Jurkat, Clone E6-1 (cell line): ENCODE measurements at places on chromosomes 5 and 9.

DNA sequence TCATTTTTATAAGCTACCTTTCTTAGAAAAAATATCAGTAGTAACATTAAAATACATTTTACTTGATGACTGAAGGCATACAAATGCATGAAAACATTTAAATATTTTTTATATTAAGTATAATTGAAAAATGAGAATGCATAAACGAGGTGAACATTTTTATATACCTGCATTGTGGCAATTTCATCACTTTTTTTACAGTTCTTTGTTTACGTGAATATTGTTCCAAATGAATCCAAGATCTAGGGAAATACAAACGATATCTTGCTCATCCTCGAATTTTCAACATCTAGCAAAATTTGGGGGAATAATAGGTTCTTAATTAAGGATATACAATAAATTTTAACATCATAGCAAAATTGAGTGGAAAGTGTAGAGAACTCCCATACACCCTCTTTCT lies 45.5 kb upstream of the ALDH1A1 start:
- DNase-seq, result no peak

- peak; percentile 86 for DNase-seq
Measured at GRCh38 chr9:134449180-134449916, 123.1 kb downstream of the RXRA start.

DNA sequence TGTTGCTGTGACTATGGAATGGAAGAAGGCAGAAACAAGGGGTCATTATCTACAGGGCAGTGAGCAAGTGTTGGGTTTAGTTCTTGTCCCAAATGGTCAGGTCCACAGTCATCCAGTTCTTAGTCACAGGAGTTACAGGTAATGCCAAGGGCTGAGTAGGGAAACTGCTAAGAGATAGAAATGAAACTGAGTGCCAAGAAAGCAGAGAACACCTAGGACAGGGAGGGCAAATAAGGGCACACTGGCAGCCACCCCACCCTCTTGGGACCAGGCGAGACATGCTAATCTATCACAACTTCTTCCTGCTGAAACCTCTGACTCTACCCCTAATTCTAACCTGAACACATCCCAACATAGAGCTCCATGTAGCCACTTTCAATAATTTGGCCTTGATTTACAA lies 103.2 kb downstream of the KLF4 start:
- no peak for DNase-seq

- no peak for DNase-seq
Measured at GRCh38 chr9:107833295-107833694, 343.7 kb upstream of the KLF4 start.

DNA sequence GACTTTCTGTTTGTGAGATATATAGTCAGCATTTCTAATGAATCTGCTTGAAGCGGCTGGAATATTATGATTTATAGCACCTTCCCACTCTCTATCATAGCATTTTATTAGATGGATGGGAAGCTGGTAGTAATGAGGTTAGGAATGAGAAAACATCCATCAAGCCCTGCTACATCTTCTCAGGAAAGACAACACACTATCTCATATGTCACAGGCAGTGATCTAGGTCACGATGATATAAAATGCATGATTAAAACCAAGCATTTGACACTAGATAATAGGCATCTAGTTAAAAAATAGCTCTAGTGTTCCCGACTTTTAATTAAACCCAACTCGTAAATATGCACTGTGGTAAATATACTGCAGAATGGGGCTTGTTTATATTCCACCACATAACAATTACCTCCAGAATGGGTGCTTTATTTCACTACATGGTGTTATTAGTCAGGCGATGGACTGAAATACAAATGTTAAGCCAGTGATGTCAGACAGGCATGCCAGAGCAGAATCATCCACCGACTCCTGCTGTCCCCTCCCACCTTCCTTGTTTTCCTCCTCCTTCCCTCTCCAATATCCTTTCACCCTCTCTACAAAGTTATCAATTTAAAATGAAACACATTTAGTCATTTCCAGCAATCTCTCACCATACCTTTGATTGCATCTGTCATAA lies 286.8 kb downstream of the SPATA31D1 start:
- no peak for DNase-seq
